Activated T-cell treated with anti-CD3 and anti-CD28 coated beads, Interleukin-2, amount 50 U/mL, for 72 hours (primary cell): ENCODE measurements at places on chromosomes 7 and 10.

- no peak for DNase-seq
Observed at GRCh38 chr10:97188261-97188711, 2.5 kb upstream of the SLIT1 start.

DNA sequence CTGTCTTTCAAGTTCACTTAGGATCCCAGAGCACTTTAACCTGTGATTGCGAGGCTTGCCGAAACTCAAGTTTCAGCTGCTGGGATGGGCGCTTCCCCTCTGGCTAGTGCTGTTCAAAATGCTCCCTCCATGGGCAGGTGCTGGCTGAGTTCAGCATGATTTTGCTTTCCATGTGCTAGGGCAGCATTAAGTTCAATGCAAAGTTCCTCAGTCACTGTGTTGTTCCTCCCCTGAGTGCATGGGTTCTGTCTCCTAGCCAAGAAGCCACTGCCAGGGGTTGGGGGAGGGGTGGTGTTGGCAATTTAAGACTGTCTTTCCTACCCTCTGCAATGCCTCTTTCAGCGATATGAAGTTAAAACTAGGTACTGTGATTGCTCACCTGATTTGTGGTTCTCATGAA is 56.5 kb upstream of the HELLS start:
- DNase-seq, result no peak

DNA sequence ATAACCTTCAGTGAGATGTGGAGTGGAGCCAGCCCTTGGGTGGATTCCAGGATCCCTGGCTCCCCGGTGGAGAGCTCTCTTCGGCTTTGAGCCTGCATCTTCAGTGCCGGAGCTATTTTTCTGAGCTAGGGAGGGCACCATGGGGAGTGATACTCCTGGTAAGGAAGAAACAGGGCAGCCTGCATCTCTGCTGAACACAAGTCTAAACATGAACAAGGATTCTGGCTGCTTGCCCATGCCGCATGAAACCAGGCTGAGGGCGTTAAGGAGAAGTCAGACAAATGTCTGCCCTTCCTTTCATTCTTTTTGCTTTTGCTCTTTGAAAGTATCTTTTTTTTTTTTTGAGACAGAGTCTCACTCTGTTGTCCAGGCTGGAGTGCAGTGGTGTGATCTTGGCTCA is 60.4 kb downstream of the EVX1 start:
- DNase-seq, result no peak

- no peak for DNase-seq
Observed at GRCh38 chr10:112973805-112974204, 23.8 kb downstream of the TCF7L2 start.

DNA sequence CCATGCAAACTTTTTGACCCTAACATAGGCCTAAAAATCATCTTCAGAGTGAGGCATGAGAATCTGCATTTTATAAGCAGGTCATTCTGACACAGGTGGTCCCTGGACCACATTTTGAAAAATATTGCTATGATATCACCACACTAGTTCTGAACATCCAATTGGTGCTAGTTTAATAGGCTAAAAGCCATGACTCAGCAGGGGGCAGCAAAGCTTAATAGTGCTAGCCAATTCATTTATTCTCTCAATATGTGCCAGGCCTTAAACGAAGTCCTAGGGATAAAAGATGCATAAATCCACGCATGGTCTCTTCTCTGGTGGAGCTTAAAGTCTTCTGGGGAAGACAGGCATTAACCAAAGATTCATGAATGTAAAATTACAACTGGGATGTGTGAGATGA is 10.2 kb upstream of the SLC25A28 start:
- DNase-seq, result no peak

DNA sequence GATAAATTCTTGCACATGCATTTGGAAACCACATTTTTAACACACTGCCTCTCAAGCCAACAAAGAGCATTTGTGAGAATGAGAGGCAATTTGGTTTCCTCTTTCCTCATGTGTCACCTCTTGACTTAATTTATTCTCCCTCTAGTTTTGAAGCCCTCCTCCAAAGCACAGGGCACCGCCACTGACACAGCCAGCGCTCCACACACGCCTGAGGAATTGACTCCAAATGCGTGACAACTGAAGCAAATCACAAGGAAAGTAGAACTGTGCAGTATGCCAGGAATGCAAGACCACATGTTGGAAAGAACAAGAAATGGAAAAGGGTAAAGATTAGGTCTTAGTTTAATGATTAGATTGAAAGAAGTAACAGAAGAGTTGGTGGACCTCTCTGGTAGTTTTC is 173.3 kb downstream of the LSM5 start:
- no peak for DNase-seq

DNA sequence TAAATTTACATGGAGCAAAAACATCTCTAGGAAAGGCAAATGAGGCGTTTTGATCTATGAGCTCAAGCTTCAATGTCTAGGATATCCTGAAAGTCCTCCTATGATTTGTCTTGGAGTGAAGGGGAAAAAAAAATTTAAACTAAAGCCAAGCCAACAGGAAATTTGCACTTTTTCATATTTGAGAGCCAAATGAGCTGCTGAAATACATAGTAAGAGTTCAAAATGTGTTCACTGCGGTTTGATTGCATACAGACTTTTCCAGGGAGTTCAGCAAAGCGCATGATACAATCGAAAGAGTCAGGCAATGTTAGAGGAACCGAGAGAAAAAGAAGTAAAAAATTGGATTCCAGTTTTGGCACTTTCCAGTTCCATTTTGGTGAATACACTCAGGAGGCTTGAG is 633.4 kb upstream of the MGMT start:
- DNase-seq, result no peak

DNA sequence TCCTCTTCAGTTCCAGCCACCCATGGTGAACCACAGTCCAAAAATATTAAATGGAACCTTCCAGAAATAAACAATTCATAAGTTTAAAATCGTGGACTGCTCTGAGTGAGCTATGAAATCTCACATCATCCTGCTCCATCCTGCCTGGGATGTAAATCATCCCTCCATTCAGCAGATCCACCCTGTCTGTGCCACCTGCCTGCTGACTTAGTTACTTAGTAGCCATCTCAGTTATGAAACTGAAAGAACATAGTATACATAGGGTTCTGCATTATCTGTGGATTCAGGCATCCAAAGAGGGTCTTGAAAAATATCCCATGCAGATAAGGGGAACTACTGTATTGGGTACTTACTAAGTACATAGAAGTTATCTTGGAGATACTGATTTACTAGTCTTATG is 89.0 kb downstream of the ST8SIA6 start:
- DNase-seq, result no peak

DNA sequence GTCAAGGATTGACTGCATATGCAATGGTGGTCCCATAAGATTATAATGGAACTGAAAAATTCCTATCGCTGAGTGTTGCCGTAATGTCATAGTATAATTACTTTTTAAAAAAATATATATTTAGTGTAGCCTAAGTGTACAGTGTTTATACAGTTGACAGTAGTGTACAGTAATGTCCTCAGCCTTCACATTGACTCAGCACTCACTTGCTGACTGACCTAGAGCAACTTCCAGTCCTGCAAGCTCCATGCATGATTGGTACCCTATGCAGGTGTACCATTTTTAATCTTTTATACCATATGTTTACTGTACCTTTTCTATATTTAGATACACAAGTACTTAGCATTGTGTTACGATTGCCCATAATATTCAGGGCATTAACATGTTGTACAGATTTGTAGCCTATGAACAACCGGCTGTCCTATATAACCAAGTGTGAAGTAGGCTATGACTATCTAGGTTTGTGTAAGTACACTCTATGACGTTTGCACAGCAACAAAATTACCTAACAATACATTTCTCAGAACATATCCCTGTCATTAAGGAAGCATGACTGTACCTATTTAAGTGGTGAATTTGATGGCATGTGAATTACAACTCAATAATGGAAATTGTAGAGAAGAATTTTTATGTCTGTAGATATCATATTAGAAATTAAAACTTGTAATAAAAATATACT is 40.9 kb downstream of the CCNY start:
- no peak for DNase-seq

DNA sequence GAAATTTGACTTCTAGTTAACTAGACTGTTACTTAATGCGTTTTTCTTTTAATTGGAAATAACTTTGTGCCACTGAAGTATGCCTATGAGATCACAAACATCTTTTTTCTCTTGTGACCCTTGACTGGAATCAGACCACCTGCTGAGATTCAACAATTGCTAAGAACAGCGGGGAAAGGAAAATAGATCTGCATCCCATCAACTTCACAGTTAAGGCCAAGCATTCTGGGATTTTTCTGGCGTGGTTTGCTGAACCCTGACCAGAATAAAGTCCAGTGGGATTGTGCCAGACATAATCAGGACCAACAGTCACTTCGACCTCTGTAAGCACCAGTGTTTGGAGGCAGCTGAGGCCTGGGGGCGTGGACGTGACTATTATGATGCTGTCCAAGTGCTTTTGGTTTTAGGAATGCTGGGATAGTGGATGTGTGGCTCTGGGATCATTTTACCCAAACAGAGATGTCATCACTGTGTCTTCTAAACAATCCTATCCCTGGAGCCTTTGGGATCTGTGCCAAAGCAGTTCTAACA is 373.3 kb upstream of the PRKCQ start:
- DNase-seq, result no peak

- DNase-seq, result no peak
Observed at GRCh38 chr10:113305871-113306270, 247.0 kb upstream of the HABP2 start.

GRCh38 chr7:74587435-74588126 is 69.9 kb upstream of the GTF2I start:
- no peak for DNase-seq

DNA sequence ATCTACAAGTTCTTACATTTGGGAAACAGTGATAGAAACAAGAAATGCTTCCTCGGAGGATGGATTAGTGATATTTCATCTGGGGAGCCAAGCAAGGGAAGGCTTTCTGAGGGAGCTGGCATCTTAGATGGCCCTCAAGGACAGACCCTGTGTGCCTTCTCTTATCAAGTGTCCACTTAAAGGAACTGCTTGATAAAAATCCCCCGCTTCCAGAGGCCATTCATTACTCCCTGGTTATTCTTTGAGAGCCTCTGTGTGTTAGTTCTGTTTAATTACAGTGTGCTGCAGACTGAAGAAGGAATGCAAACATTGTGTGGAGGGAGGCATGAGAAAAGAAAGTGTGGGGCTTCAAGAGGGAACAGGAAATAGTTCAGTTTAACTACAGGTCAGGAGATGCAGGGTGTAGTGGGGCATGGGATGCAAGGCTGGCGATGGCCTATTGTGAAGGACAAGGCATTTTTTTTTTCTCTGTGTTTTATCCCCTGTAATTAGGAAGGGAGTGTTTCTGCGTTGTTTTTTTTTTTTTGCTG is 145.4 kb downstream of the SNX10 start:
- no peak for DNase-seq

- no peak for DNase-seq
Observed at GRCh38 chr10:88101666-88102065, 238.2 kb downstream of the PTEN start.

DNA sequence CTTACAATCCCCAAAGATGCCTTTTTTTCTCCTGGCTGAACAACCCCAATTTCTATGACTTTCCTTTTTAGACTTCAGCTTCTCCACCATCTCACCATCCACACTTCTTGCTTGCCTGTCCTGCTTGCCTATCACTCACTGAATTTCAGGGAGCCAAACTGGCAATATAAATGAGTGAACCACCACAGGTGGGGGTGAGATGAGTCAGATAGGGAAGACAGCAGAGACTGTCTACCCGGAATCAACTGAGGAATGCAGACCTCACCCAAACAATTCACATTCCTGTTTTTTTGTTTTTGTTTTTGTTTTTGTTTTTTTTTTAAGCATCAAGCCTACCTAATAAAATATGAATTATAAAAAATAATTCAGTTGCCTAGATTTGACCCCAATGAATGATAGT is 273.8 kb downstream of the NRG3 start:
- no peak for DNase-seq

DNA sequence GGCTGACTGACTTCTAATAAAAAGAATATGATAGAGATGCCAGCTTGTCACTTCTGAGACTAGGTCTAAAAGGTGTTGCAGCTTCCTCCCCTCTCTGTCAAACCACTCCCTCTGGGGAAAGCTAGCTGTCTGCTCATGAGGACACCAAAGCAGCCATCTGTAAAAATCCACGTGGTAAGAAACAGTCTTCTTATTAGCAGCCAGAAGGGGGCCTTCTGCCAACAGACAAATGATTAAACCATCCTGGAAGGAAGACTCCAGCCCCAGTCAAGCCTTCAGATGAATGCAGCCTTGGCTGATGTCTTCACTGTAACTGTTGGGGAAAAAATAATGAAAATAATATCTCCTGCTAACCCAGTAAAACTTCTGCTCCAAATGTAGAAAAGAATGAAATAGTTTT is 41.9 kb upstream of the DAGLB start:
- DNase-seq, result no peak

GRCh38 chr7:25308906-25309705 is 80.8 kb upstream of the NPVF start:
- no peak for DNase-seq

DNA sequence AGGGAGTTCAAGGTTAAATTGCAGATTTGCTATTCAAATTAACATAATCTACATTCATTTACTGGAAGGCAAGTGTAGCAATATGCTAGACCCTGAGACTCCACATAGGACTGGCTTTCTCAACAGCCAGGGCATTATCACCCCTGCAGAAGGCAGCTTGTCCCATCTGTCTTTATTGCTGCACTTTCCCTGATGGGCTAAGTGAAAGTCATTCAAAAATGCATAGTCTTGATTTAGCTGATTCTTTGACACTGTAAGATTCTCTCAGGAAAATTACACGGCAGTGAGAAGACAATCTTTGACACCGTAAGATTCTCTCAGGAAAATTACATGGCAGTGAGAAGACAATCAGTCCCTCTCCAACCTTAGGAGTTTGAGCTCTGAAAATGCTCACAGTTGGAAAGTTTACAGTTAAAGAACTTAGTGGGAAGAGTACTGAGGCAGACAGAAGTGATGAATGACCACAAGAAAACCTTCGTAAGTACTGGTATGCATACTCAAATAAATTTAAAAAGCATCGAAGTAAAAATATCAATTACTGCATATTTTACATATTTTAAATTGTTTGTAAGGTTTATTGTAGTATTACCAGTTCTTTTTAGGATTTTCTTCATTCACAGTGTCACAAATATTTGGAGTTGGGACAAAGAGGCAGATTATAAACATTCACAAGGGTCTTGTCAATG is 88.9 kb downstream of the RAPGEF5 start:
- DNase-seq, result no peak

GRCh38 chr10:42454313-42454712 is 184.1 kb downstream of the ZNF33B start:
- no peak for DNase-seq

DNA sequence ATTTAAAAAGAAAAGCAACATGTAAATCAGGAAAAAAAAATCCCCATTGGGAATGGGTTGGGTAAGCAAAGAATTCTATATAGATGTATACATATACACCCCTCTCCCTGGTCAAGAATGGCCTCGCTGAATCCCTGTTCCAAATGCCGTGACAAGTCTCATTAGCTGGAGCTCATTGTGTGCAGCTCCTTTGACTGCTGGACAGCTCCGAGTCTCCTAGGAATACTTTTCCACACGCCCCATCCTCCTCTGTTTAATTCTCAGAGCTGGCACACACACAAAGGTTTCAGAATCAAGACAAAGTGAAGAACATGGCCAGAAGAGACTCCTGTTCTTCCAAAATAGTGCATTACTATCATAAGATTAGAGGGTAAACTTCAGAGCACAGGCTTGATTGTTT is 130.9 kb upstream of the MKLN1 start:
- no peak for DNase-seq

- no peak for DNase-seq
Observed at GRCh38 chr7:21580073-21580521, 37.3 kb downstream of the DNAH11 start.

GRCh38 chr7:81839708-81840369 is 70.0 kb upstream of the HGF start:
- DNase-seq, result no peak
